ENCODE measurements at places on chromosomes 1 and 21.
A peak's percentile ranks its signal among the peaks of the same experiment; 100 is the strongest.

GRCh38 chr1:8589571-8589970, 227.9 kb downstream of the RERE start:
- DNase-seq = no peak

DNA sequence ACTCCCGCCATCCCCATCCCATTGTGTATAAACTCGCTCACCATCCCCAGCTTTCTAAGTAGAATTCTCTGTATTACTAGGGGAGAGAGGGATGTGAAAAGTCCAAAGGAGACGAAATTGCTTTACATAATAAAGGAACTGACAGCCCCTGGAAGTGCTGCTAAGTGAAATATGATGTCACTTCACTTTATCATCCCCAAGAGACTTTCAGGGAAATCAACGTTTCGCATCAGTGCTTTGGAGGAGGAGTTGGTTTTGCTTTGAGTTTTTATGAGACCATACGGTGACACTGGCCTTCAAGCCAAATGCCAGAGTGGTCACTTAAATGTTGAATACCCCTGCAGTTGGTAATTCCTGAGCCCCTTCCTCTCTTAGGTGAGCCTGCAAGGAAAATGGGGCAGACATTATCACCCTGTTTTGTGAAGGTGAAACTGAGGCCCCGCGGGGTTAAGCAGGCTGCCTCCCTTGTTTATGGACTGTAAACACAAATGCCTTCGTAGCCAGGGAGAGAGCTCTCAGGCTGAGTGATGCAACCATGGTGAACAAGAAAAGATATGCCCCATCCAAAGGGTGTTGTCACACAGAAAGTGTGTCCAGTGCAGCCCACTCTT, 58.4 kb upstream of the KAZN start:
- no peak for DNase-seq

DNA sequence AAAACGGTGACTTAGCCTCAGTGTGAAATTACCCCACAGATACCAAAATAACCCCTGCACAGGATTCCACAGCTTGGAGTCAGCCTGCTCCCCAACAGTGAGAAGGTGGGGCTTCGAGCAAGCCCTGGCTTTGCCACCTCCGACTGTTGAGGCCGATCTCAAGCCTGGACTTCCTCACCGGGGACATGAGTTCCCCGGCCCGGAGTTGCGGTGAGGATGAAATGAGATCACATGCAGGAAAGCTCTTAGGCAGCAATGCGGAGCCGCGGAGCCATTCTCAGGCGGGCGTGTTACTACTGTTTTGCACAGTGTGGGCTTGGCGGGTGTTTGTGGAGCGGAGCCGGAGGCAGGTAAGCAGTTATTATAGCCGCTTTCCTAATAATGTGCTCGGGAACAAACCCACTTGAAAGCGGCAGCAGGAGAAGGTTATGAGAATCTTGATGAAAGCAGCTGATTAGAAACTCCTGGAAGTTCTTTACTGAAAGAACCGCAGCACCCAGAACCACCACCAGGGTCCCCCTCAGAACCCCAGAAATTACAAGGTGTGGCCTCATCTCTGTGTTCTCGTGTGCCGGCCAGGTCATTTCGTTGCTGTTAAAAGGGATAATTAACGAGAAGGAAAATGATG, 3.9 kb upstream of the CLSTN1 start:
- no peak for DNase-seq

DNA sequence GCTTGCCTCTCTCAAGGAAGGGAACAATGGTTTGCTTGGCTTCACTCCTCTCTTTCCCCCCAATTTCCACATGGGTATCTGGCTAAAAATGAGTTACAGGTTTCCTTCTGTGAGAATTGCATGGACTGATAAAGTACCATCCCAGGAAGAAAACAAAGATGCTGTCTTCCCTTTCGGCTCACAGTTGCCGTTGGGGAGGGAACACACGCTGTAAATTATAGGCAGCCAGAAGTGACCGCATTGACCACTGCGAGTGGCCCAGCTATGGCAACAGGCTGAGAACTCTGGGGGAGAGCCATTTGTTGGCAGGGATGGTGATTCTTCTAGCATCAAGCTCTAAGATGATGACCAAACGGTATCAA, 2.9 kb downstream of the RUNX1 start:
- DNase-seq = no peak

- peak; percentile 35 for DNase-seq
These were observed 1.2 kb downstream of the DHRS3 start for GRCh38 chr1:12616709-12617373.

DNA sequence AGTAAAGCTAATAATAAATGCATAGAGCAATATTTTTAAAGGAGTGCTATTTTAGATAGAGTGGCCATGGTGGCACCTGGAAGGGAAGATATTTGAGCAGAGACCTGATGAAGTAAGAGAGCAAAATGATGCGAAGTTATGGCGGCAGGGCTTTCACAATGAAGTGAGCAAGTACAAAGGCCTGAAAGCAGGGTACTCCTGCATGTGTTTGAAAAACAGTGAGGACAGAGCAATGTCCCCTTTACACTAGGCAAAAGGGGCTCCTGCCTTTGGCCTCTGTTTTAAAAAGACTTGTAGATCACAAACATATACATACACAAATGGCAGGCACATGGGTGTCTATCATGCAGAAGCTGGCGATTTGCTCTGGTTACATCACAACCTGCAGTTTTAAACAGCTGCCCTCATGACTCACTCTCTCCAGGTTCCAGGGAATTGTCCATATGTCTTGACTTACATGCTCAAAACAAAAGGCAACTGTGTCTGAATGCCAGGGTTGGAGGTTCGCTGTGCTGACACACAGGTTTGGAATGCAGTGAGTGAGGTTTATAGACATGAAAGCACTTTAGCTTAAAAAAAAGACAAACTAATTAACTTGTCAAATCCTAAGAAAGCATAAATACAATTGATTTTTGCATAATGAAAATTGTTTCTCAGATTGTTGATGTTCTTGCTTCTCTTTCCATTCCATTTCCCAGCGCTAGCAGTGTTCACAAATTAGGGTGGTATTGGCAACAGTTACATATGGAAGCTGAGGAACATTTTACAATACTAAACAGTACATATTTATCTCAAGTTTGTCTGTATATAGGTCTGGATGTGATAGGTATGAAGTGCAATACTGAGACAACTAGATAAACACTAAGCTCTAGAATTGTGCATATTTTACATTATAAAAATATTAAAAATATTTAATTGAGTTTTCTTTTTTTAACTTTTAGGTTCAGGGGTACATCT, 313.9 kb downstream of the BARHL2 start:
- DNase-seq = peak; percentile 61

DNA sequence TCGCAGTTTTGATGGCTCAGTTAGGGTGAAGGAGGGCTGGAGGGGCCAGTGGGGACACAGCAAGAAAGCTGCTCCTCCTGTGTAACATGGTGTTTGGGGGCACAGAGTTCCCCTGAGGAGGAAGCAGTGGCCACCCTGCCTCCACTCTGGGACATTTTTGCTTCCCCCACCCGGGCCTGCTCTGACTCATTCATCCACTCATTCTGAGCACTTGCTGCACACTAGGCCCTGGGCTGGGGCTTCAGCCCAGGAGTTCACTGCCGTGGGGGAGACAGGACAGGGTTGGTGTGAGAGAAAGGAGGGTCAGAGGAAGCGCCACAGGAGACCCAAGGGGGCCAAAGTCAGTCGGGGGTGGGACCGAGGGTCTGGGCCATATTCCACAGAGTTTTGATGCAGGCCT, 41.4 kb upstream of the ACOT11 start:
- DNase-seq = no peak

DNA sequence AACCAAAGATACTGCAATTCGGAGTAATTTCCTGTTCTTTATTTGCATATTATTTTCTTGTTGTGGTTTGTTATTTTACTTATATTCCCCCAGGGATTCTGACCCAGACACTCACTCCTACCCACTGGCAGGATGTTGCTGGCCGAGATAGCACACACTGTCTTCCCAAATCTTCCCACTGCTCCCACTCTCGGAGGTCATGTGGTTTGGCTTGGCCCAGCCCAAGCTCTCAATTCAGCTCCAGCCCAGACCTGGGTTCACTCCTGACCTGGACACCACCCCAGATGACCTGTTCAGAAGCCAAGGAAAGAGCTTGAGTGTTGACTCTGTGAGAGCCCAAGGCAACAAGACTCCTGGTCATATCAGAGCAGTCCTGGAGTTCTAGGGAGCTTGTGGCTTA, 1.2 kb upstream of the FAM43B start:
- no peak for DNase-seq

GRCh38 chr1:2103266-2103900, 53.2 kb downstream of the PRKCZ start:
- no peak for DNase-seq

DNA sequence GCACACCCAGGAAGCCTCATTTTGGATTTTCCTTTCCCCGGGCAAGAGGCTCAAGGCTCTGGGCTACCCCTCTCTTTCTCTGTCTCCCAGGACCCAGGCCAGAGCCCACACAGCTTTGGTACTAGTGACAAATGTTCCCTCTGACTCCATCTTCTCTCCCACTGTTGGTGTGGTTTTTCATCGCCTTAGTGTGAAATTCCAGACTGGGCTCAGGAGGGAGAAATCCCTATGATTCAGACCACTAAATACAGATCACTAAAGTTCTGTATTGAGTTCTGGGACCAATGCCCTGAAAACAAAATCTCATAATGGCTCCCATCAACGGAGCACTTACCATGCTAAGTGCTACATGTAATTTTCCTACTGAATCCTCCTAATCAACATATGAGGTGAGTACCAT, 26.1 kb downstream of the IQGAP3 start:
- DNase-seq = no peak

DNA sequence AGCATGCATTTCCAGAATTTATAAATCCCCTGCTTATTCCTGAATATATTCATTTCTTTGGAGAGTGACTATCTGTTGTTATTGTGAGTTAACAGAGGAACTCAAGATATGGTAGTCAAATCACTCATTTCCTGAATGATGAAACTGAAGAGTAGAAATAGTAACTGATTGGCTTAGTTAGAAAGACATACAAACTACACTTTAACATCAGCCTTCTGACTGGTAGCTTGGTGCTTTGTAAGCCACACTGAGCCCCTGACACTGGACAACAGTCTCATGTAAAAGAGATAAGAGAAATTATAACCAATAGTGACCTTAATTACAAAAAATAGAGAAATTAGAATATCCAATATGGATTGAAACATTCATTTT, 4.8 kb downstream of the GBP7 start:
- no peak for DNase-seq

GRCh38 chr1:23123528-23123927, 45.1 kb downstream of the LUZP1 start:
- DNase-seq = no peak

- no peak for DNase-seq
These were observed 143.8 kb downstream of the DUSP10 start for GRCh38 chr1:221598122-221598521.

GRCh38 chr1:155061381-155062150, 2.0 kb upstream of the EFNA4 start:
- peak; percentile 73 for DNase-seq

DNA sequence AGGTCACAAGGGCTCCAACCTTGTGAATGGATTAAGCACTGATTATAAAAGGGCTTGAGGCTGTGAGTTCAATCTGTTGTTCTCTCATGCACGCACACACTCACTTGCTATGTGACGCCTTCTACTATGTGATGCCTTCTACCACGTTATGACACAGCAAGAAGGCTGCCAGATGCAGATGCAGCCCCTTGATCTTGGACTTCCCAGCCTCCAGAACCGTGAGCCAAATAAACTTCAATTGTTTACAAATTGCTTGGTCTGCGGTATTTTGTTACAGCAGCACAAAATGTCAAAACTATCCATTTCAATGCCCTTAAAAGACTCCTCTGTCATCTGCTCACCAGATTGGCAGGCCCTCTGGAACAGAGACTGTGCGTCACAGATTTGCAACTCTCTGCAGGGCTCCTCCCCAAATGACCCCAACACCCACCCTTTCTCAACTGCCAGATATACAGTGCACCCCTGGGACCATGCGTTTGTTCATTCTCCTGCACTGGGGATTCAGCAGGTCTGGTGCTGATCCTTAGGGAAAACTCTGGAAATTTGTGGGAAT, 47.8 kb upstream of the KANK4 start:
- no peak for DNase-seq

- DNase-seq = no peak
These were observed 27.4 kb downstream of the URB2 start for GRCh38 chr1:229653420-229653819.
